ENCODE measurements at places on chromosomes 5 and 9.

DNA sequence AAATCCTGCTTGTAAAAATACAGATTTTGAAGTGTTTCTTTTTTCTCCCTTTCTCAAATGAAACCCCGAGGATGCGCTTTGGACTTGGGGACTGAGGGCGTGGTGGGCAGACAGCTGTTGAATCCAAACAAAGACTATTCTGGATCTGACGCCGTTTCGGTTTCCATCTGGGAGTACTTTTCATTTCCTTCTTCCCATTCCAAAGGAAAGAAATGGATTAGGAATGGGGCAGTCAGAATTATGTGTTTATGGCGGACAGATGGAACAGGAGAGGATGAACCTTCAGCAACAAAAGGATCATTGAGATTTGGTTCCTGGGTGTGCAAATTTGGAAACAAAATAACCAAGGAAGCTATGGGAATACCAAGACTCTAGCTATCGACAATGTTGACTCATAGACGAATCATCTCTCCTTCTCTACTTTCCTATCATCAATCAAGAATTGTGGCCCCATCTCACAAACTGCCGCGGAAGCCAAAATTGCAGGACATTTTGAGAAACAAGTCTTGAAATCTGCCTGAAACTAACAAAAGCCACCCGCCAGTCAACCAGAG is 300.6 kb downstream of the PARP8 start:
- DNase-seq = no peak

DNA sequence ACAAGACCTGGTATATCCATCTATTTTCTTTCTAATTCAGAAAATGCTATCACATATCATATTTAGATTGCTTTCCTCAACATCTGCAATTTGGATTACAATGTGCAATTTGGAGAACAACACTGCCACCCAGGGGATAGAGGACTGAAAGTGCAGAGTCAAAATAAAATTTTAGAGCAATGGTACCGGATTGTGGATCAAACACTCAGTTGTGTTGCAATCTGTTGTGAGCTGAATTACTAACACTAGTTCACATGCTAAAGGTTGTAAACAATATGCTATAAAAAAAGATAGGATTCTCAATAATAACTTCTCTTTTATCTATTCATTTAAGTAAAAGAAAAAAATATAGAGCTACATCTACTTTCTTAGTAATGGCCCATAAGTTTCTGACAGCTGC is 11.9 kb upstream of the SRFBP1 start:
- no peak for DNase-seq

DNA sequence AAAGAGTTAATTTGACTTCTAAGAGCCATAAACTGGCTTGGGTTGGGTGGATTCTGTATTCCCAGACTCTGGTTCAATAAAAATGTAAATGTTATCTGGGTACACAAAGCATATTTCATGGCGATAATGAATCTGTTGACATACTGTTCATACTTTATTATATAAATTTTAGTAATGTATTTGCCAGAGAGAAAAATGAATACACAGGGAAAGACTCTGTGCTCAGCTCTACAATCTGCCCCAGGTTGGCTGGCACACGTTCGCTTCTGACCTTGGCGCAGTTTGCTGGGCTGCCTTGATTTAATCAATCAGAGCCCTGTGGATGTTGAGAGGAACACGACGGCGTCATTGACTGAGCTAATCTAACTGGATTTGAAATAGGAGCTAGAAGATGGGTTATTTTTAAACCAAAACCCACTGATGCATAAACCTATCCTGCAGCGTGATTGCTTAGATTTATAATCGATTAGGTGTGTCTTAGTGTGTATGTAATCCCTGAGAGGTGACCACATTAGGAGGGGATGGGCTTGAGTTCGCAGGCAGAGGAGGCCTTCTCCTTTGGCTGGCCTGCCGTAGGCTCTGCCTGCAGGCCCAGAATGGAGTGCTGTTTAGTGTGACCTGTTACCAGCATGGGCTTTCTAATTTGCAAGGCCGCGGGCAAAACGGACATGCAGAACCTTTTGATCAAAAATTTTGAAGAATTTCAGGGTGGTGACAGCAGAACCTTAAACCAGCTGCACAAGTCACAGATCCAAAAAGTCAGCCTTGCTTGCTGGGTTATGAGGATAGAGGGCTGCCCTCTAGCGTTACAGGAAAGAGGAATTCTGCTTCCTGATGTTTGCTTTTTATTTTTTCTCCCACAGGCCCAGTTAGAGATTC is 3.9 kb upstream of the ADCY2 start:
- no peak for DNase-seq

DNA sequence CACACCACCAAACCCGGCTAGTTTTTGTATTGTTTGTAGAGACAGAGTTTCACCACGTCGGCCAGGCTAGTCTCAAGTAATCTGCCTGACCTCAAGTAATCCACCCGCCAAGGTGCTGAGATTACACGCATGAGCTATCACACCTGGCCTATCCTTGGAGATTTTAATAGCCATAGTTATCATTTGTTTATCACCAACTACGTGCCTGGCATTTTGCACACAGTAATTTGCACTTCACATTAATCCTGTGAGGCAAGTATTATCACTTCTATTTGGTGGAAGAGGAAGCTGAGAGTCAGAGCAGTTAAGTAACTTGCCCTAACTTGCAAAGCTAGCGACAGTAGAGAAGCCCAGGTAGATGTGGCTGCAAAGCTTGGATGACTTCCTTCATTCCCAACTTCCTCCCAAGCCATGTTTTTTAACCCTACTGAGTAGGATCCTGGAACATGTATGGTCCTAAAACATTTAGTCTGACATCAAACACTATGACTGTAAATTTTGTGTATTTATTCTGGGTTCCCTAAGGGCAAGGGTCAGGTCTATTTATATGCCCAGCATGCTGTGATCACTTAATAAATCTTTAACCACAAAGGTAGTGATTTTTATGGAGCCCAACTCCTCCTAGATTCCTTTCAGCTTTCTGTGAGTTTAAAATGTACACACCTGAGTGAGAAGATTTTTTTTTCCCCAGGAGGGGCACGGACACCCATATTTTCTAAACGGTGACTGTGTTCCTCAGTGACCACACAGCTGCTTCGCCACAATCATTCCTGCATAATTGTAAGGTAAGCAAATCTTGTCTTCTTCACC is 100.2 kb upstream of the RAI14 start:
- no peak for DNase-seq

- no peak for DNase-seq
Observed at GRCh38 chr9:99078717-99079116, 26.2 kb upstream of the TGFBR1 start.

DNA sequence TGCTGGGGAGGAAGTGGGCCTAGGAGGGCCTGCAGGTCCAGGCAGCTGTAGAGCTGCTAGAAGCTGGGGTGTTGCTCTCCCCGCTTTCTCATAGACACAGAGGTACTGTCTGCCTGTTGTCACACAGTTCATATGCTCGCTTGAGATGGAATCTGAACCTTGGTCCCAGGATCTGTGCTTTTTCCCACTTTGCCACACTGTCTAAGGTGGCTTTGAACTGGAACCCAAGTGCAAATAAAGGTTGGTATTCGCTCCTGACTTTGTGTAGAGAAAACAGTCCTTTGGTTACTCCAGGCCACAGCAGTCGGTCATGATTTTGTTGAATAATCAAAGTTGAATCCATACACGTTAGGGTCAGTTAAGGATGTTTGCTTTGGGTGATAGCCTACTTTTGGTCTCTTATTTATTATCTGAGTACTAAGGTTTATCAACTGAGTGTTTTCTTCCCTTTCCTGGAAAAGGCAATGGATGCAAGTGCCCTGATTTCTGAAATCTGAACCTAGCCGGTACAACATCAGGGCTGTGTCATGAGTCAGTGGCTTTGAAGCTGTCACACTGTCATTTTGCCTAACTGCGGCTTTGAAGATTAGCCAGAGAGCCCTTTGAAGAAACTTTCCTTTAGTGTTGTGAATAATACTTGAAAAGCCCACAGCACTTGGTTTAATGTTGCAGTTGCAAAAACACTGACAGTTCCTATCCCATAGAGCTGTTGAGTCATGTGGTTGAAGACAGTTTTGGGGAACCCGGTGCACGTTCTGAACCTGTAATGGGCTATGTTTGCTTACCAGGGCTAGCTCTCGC is 41.3 kb downstream of the HABP4 start:
- DNase-seq = no peak
